SIG-M5 (cell line): ENCODE measurements at places on chromosomes 2 and 18.

DNA sequence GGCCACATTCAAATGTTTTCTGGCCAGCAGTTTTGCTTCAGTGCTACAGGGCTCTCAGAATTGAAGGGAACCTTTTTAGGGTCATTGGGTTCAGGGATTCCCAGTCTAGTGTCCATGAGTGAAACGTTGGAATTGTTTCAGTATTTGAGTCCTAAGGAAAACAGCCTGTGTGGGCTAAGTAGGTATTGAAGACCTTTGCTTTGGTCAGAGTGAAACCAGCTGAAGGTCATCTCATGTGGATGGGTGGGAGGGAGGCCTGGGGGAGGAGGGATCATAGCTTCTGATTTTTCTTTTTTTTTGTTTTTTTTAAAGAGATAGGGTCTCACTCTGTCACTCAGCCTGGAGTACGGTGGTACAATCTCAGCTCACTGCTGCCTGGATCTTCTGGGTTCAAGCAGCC lies 20.2 kb downstream of the B3GNT2 start:
- no peak for DNase-seq

DNA sequence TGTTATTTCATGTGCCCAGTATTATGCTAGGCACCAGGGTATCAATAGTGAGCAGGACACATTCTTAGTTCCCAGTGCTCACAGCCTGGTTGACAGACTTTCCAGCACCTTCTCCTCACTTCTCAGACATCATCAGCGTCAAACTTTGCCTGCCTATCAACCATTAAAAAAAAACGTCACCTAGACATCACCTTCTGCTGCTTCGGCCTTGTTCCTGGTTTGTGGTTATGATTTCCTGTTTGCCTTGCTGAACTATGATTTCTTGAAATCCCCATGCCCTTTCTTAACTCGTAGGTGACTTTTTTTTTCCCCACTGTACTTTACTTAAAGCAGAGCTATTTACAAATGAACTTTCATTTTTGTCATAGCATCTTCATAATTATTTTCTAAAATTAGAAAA lies 60.4 kb upstream of the NABP1 start:
- DNase-seq: no peak

DNA sequence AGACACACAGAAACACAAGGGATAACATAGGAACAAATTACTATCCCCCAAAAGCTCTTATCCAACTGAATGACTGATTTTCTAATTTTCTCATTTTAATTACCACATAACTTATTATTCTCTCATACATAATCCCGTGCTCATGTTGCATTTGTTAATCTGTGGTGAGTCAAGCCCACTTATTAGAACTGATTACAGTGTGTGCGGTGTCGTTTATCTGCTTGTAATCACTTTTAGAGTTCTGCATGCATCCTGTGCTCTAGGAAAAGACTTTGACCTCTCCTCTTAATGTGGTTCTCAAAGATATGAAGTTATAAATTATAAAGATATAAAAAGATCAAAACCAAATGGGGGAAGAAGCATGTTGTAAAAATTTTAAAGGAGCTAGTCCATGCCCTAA lies 29.7 kb downstream of the CNDP1 start:
- no peak for DNase-seq

GRCh38 chr18:47605093-47605492 lies 325.4 kb downstream of the SMAD2 start:
- no peak for DNase-seq

GRCh38 chr2:105718846-105719481 lies 25.7 kb upstream of the NCK2 start:
- no peak for DNase-seq

GRCh38 chr2:240130393-240131195 lies 5.5 kb downstream of the COPS9 start:
- DNase-seq: no peak

GRCh38 chr2:174117951-174118930 lies 130.1 kb downstream of the OLA1 start:
- DNase-seq: no peak

GRCh38 chr18:64099244-64099643 lies 49.6 kb downstream of the LINC00305 start:
- DNase-seq: no peak

- no peak for DNase-seq
Measured at GRCh38 chr18:53991202-53991601, 233.3 kb downstream of the MBD2 start.

DNA sequence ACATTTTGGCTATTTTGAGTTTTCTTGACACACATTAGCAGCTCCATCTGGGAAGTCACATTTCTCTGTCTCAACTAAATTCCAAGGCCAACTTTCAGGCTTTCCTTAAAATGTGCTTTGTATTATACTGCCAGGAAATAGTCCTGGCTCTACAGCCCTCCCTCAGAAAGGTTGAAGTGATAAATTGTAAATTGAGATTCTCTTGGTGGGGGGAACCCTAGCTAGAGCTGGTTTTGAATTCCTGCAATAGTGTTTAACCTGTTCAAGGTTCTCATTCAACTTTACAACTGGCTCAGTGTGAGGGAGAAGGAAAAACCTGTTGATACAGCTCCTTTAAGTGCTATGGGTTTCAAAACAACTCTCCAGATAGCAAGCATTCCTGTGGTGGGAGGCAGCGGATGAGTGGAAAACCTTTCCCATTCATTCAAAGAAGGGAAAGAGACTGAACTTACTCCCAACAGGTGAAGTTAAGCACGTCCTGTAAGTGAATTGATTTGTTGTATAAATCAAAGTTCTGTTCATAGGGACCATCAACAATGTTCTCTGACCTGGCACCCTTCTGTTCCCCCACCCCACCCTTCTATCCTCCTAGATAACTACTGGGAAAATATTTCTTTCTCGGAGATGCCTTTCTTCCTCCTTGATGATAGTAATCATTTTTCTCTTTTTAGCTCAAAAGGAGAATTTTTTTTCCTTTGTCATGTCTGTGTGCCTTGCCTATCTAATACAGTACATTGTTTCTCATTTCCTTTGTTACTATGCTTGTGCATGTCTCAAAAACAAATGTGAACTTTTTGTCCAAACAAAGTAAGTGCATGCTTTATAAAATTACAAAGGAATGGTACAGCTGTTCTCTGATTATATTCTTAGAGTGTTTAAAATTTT lies 44.2 kb upstream of the SLC39A10 start:
- no peak for DNase-seq

GRCh38 chr2:128445523-128445900 lies 126.8 kb upstream of the HS6ST1 start:
- no peak for DNase-seq

- DNase-seq: no peak
Measured at GRCh38 chr2:149566652-149567051, 20.9 kb downstream of the MMADHC start.

GRCh38 chr2:60376252-60376651 lies 177.2 kb downstream of the BCL11A start:
- DNase-seq: no peak

GRCh38 chr2:104876606-104877570 lies 23.0 kb downstream of the POU3F3 start:
- DNase-seq: no peak

- DNase-seq: no peak
Measured at GRCh38 chr2:196555161-196555560, 84.4 kb upstream of the CCDC150 start.

DNA sequence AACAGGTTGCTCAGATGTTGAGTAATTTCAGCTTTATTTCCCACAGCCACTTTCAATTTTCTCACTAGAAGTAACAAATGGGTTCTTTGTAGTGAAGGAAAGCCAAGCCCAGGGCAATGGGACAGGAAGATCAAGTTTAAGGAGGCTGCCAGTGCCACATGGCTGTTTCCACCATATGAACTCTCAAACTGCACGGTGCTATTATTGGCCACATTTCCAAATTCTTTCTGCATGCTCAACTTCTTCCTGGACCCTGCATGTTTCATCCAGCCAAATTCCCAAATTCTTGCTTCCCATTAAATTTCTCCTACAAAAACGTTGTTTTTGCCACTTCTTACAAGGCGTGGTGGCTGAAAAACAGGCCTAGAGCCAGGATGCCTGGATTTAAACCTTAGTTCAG lies 193.3 kb upstream of the SPHKAP start:
- no peak for DNase-seq

GRCh38 chr18:61926532-61926931 lies 33.7 kb upstream of the RNF152 start:
- DNase-seq: no peak

DNA sequence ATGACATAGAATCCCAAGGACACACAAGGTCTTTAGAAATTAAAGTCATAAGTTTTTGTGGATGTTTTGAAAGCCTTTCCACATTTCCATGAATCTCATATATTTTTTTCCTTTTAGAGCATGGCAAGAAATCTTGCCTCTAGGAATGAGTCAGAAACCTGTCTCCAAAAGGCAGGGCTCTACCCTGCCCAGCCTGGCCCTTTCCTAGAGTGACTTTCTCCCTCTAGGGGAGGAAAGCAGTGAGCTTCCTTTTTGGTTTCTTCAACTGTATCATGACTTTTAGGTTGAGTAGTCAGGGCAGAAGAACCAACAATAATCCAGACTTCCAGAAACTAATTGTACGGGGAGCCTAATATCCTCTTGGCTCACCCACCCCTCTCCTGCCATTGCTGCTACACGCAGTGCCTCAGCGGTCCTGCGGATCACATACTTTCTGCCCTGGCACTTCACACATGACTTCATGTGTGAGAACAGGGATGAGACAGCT lies 300.3 kb downstream of the AGPS start:
- DNase-seq: no peak

GRCh38 chr2:109452318-109453305 lies 161.2 kb downstream of the SEPTIN10 start:
- DNase-seq: no peak

DNA sequence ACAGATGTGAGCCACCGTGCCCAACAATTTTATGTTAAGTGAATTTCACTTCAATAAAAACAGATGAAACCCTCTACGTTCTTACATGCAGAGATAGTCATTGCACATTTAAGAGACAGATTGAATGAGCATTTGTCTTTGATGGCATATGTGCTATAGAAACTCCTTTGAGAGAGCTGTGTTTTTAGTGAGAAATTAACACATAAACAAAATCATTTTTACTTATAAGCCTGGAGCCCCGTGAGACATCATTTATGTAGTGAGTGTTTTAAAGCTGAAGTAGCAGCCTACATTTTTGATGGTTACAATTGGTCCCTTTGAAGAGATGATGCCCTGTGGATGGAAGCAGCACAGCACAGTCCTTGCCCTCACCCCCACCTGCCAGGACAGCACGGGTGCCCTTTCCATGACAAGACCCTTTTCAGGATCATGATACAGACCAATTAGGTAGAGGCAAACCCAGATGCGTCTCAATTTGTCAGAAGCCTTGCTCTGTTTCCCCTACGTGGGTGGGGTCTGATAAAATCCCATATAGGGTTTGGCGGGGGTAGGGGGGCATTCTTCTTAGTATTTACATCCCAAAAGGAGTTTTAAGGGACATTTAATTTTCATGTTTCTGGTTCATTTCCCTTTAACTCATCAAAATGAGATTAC lies 237.1 kb downstream of the BCL2 start:
- DNase-seq: no peak

- no peak for DNase-seq
Measured at GRCh38 chr2:16669388-16669787, 3.8 kb upstream of the CYRIA start.

GRCh38 chr2:137156221-137156844 lies 391.0 kb downstream of the THSD7B start:
- no peak for DNase-seq

DNA sequence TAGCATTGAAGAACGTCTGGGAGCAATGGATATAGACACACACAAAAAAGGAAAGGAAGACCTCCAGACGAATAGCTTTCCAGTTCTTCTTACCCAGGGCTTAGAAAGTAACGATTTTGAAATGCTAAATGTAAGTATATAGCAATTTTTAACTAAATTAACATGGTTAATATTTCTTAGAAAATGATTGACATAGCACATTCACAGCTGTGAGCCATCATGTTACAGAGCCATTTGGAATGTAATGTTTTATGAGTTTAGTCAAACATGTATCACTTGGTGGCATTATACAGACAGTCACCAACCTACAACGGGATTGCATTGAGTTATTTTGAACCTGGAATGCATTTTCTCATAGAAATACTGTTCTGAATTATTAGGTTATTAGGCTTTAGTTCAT lies 35.1 kb downstream of the WDR43 start:
- DNase-seq: no peak
